ENCODE measurements at places on chromosomes 12 and 14.

DNA sequence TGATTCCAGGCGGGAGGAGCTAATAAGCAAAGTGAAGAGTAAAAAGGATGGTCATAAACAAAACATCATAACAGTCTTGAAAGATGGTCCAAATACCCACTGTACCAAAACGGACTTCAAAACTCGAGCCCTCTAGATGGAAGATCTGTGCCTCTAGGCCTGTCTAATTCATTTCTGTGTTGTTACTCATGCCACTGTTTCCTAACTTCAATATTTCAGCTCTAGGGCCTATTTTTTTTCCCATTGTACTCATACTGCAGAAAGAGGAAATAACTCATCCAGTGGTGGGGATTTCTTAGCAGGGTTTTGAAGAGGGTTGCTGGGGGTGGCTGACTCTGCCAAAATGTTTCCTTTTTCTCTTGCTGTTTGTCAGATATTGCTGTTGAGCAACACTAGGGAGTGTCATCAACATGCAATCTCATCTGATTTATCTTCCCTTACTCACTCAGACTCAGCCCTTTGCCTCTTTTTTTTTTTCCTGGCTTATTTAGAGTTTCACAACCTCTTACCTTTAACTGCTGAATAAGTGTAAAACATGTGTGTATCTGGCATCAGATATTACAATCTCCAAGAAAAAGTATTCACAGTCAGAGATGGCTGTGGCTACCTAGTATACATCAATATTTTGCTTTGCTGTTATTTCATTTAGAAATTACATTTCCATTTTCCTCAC is 189.6 kb downstream of the DUSP6 start:
- DNase-seq = no peak

DNA sequence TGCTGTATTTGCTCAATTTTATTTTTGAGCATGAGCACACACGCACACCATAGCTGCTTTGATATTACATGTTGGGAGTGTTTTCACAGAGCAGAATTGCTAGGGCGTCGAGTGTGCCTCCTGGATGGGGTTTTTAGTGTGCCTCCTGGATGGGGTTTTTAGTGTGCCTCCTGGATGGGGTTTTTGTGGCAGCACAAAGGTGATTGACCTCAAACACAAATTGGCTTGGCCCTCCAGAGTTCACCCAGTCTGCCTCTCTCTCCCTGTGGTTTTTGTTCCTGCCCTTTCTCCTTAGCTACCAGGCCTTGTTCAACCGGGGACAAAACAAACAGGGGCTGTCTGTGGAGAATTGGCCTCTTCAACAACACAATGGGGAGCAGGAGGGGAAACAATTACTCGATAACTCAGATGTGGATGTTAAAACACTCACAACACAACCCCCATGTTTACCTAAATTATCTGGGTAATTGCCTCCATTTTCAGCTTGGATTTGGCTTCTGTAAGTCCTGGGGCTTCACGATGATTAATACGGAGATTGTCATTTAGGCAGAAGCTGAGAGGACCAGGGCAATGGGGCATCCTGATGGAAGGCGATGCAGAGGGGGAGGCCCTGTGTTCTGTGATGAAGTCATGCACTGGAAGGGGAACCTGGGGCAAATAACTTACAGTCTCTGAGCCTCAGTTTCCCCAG is 26.9 kb downstream of the TBX3 start:
- DNase-seq = no peak

DNA sequence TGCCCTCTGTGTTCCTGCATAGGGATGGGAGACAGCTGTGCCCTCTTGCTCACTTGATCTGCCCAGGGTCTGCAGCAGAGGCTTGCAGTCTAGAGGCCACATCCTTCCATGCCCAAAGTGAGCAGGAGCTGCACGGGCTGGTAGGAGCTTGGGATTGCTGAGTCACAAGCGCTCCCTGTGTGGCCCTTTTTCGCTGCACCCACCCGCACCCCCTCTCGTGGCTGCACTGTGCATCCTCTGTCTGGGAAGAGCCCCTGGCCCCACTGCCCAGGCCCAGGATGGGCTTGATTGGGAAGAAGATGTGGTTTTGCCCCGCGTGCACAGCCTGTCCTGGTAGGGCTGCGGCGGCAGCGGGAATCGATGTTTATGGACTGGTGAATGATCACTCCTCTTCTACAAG is 192.4 kb downstream of the TSPAN9 start:
- no peak for DNase-seq

DNA sequence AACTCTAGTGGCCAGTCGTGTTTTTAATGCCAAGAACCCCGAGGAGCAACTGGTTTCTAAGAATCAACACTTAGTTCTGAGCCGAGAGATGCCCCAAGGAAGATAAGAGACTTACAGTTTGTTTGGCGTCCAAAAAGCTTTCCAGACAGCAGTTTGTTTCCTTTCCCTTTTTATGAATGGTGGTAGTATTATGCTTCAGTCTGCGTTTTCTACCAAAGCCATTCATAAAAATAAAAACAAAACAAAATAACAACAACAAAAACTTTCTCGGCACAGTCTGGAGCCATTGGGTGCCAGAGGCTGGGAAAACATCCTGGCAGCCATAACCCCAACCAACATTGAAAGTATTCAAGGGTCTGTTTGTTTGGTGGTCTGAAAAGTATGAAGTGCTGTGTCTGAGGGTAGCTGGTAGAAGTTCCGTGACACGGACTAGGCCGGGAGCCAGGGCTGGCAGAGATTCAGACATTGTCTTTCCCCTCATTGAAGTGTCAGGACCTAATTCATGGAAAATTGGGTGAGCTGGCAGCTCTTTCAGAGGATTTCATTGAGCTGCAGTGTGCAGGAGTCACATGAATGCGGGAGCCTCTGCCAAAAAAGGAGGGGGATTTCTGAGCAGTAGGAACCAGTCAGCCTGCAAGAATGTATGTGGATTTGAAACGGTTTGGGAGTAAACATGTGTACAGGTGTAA is 124.2 kb downstream of the HMGA2 start:
- DNase-seq = no peak

DNA sequence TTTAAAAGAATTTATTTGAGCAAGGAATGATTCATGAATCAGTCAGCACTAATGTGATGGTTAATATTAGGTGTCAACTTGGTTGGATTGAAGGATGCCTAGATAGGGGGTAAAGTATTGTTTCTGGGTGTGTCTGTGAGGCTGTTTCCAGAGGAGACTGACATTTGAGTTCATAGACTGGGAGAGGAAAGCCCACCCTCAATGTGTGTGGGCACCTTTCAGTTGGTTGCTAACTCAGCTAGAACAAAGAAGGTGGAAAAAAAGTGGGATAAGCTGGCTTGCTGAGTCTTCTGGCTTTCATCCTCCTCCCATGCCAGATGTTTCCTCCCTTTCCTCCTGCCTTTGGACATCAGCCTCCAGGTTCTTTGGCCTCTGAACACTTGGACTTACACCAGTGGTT is 47.2 kb downstream of the TESPA1 start:
- no peak for DNase-seq

- no peak for DNase-seq
These were observed 437.7 kb downstream of the ADAMTS20 start for GRCh38 chr12:43114316-43114715.

GRCh38 chr12:99983456-99984258 is 1.1 kb downstream of the ANKS1B start:
- no peak for DNase-seq

- no peak for DNase-seq
These were observed 35.8 kb downstream of the TIMELESS start for GRCh38 chr12:56413392-56413791.

- no peak for DNase-seq
These were observed 43.8 kb upstream of the CSRNP2 start for GRCh38 chr12:51127050-51127729.

DNA sequence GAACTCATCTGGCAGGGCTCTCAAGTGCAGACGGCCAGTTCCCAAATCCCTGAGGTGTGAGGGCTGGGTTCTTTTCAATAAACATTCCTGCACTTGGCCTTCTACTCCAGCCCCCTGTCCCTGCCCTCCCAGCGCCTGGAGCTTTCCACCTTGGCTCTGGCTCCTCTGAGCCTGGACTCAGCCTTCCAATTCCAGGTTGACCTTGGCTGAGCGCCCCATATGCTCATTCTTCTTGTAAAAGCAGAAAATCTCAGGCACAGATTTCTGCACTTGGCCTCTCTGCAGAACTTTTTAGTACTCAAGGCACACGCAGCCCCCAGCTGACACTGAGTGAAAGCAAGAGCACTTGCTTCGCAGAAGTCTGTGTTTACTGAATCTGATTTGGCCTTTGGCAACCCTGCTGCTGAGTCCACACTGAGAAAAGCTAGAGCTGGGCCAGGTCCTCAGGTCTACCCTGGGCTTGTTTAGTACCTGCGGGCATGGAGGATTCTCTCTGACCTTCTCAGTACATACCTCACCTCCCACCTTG is 222.7 kb downstream of the MSRB3 start:
- DNase-seq = no peak

DNA sequence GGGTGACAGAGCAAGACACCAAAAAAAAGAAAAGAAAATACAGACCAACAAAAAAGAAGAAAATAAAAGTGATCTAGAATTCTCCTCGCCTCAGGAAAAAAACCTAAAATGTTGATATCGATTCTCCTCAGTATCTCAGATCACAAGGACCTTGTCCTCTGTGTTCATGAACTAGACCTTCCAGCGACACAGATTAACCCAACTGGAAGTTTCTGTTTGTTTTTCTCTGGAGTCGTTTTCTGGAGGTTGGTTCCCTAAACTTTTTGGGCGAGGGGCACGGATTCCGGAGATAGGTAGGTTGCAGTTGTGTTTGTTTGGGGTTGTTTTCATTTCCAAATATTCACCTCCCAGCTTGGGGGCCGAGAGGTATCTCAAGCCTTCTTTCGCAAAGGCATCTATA is 559 bp upstream of the RFC5 start:
- no peak for DNase-seq

GRCh38 chr12:131783915-131784541 is 44.2 kb upstream of the MMP17 start:
- DNase-seq = no peak

- no peak for DNase-seq
These were observed 3.2 kb upstream of the NUMB start for GRCh38 chr14:73461478-73462047.

- no peak for DNase-seq
These were observed 61.3 kb downstream of the PHLDA1 start for GRCh38 chr12:75970310-75970709.

DNA sequence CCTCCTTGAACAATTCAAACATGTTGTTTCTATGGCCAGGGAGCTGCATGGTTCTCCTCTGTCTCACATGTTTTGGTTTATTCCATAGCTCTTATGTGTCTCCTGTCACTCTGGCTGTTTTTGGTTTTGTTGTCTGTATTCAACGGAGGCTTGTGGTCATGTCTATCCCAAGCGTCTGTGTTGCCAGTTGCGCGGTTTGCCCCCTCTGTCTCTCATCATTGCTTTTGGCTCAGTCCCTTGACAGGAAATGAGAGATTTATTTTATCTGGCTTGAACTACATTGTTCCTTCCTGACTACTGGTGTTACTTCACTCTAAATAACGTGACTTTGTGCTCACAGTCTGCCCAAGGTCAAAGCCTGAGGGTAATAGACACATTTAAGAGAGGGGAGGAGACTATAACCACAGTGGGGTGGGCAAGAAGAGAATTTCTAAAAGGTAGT is 96.4 kb upstream of the SOX5 start:
- no peak for DNase-seq

DNA sequence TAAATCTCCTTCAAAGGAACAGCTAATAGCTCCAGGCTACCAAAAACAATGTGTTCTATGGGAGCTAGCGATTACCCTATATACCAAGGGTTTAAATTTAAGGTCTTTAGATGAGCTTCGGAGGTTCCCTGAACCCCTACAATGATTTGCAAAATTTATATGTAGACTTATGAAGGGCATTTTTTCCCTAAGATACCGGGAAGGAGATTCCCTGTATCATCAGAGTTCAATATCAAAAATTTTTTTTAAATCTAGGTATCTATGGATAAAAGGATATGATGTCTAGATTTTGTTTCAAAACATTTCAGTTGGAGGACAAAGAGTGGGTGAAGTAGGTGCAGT is 17.9 kb upstream of the COL2A1 start:
- DNase-seq = no peak
